Foreskin keratinocyte (primary cell): ENCODE measurements at places on chromosomes 4 and X. TPM values are rescaled to one million over a fixed set of nuclear protein-coding genes. Genes with fewer than 3 reads are reported as not detected.

The NR0B1 gene
- total RNA-seq = not detected in 2 replicates

GRCh38 chrX:131975851-131976250 is 47.3 kb upstream of the STK26 start:
- DNase-seq = no peak

DNA sequence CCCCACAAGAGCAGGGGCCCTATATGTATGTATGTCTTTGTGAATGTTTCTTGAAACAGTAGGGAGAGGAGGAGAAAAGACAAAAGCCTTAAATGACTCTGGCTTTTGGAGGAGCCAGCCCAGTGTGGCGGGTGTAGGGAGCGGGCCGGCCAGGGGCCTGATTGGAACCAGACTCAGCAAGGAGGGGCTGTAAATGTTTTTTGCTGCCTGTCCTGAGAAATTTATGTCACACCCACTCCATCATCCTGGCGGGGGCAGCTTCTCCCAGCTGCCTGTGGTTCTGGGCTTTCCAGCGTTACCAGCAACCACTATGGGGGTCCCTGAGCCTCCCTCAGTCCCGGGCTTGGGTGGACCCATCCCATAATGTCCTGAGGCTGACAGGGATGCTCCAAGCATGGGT is 130.8 kb downstream of the PJA1 start:
- DNase-seq = no peak

DNA sequence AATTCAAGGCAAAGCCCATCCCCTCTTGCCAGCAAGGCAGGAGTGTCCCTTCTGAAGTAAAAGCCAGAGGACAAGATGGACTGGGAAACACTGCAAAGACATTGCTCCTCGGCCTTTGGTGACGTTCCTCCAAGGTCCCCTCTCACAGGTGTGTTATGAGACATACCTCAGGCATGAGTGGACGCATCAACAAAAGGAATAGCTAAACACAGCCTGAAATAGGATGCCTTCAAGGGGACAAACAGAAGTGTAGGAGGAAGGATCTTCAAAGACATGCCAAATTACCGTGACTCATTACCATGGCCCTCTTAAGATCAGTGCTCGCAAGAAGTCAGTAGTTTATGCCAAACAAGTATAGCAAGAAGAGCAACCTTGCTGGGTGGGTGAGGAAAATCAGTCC is 6.0 kb upstream of the IDS start:
- no peak for DNase-seq

- no peak for DNase-seq
These were observed 312.4 kb downstream of the ARHGAP10 start for GRCh38 chr4:148044089-148044911.

GRCh38 chrX:53188763-53189162 is 36.2 kb downstream of the KDM5C start:
- DNase-seq = peak; percentile 9

DNA sequence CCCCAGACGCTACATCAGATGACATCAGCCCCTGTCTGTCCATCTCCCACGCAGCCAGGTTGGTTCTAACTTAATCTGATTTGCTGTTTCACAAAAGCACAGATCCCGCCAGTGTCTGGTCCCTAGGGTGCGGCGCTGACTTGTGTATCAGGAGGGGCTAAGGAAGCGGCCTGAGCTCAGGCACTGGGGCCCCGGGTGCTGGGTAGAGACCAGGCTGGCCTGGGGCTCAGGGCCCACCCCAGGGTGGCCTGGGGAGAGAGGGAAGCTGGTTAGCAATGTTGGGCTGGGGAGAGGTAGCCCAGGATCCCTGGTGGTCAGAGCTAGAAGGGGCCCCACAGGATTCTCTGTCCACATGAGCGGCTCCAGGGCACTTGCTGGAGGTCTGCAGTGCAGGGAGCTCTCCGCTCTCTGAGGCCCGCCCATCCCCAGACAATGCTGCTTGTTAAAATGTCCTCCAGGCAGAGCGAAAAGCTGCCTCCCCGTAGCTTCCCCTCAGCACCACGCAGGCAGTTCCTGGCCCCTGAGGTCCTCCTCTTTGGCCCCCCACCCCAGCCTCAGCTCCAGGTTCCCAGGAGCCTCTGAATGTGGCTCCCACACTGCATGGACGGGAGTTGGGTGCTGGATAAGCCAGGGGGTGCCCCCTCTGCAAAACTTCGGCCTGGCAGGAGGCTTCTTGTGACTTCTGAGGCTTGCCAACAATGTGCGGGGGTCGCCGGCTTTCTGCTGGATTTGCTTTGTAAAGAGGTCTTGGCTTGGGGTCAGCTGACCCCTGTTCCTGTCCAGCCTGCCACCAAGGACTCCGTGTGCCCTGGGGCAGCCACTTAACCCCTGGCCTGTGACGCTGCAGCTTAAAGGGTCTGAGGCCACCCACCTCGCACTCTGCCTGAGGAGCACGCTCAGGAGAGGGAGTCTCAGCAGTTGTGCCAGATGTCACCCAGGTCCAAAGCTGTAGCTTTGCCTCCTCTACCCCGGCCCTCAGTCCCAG is 112.9 kb downstream of the CPZ start:
- DNase-seq = no peak

DNA sequence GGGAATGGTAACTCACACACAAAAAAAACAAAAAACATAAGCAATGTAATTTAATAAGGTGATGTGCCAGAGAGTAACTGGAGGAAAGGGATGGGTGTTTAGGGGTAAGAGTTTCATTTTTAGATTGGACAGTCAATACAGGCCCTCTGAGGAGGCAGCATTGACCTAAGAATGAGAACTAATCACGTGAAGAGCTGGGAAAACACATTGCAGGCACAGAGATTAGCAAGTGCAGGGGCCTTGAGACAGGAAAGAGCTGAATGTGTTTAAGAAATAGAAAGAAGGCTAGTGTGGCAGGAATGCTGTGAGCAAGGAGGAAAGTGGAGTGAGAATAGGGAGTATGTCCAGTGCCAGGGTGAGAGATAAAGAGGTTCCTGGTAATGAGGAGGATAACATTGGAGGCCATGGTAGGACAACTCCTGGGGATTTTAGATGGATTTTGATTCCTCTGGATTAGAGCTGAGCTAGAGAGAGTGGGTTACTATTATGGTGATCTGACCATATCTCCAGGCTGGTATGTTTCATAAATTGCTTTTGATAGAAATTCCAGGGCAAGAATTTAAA is 17.6 kb downstream of the PDLIM5 start:
- DNase-seq = no peak

DNA sequence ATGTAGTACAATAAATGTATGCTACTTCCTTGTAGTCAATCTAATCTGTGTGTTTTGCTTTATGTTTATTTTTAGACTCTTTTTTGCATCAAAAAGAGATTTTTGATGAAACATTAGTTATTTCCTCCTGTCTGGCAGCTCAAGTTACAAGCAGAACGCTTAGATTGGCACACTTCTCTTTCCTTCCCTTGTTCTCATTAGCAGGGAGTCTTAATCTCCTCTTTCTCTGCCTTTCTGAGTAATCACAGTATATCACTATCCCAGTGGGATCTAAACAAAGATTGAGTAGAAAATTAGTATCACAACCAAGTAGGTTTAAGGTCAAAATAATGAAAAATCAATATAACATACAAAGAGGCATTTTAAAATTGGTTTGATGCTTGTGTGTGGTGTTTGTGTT is 1192.6 kb downstream of the C4orf33 start:
- DNase-seq = no peak

DNA sequence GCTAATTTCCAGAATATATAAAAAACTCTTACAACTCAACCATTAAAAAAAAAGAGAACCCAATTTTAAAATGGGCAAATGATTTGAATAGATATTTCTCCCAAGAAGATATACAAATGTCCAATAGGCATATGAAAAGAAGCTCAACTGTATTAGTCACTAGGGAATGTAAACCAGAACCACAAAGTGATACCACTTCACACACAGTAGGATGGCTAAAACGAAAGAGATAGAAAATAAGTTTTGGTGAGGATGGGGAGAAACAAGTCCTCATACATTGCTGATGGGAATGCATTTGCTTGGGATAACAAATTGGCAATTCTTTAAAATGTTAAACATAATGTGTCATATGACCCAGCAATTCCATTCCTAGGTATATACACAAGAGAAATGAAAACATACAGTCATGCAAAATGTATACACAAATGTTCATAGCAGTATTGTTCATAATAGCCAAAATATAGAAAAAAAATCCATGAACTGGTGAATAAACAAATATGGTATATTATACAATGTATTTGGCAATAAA is 5.7 kb downstream of the TCEAL3 start:
- no peak for DNase-seq

The NALF2 gene
- 0.95 and 2.0 TPM in 2 replicates for total RNA-seq

The SMIM31 gene
- not detected in 2 replicates for total RNA-seq

The FABP2 gene
- not detected in 2 replicates for total RNA-seq
